Stimulated activated CD8-positive, alpha-beta memory T cell treated with anti-CD3 and anti-CD28 coated beads, Interleukin-15, amount 100 ng/mL, for 48 hours (primary cell): ENCODE measurements at places on chromosomes 1 and 21.

- DNase-seq: no peak
Observed at GRCh38 chr1:43947874-43948437, 1.2 kb downstream of the IPO13 start.

DNA sequence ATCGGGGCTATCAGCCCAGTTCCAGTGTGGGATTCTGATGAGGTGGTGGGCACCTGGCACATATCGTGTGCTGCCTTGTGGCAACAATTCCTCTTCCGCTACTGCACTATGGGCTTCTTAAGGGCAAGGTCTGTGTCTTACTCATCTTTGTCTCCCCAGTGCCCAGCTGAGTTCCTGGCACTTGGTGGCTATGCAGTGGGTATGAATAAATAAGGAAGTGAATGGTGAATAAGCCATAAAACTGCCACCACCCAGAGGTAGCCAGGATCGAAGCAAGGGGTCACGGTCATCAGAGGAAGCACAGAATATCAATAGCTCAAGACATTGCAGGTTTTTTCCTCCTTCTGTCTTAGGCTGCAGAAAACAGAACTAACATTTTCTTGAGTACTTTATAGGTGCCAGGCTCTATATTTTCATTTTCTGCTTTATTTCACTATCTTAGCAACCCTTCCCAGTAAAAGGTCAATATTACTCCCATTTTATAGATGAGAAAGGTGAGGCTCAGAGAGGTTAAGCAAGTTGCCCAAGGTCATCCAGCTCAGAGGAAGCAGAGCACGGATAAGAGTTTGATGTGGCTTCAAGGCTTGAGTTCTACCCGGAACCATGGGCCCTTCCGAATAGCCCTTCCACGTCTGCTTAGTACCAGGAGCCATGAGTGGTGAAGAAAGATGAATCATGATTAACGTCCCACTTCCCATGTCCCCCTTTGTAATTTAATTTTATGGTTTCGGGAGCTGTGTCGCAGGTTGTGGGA lies 10.2 kb downstream of the C1orf94 start:
- no peak for DNase-seq

DNA sequence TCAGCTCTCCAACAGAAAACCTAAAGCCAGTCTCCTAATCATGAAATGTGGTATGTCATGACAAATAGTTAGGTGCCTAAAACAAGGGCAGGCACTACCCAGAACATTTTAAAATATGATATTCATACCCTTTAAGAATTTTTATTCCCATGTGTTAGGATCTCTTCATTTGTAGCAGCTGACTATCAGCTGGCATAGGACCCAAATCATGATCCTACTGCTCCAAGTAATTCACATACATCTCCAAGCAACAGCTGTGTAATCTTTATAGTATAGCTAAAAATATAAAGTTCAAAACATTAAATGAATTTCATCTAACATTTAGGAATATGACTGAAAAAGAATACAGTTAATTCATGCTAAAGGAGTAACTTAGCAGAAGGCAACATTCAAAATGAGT lies 57.5 kb downstream of the ENAH start:
- DNase-seq: no peak

DNA sequence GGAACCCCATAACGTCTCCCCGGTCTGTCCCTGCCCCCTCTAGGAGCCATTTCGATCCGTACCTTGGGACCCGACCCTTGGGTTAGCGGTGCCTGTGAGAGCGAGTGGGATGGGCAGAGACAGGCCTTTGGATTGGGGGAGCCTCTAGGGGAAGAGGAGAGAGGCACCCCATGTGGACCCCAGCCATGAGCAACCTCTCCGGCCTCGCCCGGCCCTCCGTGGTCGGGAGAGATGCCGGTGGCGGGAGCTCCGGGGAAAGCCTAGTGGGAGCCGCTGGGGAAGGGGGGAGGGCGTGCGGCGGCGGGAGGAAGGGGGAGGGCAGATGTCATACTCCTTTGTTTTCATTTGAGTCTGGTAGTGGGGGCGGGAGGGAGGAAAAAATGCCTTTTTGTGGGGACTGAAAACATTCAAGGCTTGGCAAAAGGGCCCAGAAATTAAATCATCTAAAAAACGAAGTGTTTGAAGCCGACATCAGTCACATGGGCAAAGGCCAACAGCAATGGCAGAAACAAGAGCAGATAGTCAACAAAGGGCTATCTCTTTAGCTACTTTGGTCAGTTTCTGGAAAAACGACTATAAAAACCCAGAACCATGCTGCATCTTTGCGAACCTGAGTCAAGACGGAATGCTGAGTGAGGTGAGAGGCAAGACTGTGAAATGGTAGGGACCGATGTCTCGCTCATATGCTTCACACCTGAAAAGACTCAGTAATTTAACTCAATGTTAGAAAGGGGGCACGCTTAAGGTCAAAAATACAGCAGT lies 758 bp downstream of the PTBP2 start:
- DNase-seq: peak; percentile 37

- no peak for DNase-seq
Observed at GRCh38 chr1:67060811-67061218, 6.9 kb upstream of the SLC35D1 start.

GRCh38 chr1:66791621-66792610 lies 9.2 kb downstream of the INSL5 start:
- no peak for DNase-seq

GRCh38 chr1:204475656-204476432 lies 18.8 kb downstream of the PIK3C2B start:
- no peak for DNase-seq

DNA sequence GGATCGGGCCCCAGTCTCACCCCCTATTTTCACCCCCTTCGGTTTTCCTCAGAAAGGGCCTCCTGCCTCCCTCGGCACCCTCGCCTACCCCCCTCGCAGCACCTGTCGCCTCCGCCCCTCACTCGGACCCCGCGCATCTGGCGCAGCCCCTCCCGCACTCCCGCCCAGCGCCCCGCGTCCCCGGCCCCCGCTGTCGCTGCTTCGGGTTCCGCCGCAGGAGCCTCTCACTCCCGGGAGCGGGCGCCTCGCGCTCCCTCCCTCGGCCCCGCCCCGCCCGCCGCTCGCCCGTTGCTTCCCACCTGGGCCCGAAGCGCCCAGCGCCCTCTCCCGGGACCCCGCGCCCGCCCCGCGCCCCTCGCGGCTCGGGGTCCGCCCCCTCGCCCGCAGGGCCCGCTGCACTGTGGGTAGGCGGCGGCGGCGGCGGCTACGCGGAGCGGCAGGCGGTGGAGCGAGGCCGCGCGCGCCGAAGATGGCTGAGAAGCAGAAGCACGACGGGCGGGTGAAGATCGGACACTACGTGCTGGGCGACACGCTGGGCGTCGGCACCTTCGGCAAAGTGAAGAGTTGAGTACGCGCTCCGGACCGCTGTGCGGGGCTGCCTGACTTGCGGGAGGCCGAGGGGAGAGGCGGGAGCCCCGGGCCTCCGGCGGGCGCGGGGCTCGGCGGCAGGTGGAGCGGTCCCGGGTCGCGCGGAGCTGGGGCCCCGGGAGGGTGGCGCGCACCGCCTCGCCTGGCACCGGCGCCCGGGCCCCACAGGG lies at the start of gene PRKAA2:
PRKAA2 (plus strand) TSS at position 396 of the 758 bp plus-strand sequence; CDS start at position 470, 74 bp downstream.
- no peak for DNase-seq

DNA sequence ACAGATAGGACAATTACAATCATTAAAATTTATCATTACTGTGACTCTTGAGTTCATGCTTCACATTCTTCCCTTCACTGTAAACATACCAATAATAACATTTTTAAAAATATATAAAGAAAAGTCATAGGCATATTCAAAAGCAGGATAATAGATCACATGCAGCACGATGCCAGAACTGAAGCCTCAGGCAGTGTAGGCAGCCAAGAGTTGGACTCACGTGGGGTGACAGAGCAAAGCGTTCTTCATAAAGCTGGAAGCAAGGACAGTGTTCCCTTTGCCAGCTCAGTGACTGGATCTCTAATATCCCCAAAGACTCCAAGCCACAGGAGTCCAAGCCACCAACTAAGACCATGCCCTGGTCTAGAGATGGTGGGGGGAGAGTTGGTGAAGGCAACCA lies 77.7 kb downstream of the ODF2L start:
- DNase-seq: no peak

DNA sequence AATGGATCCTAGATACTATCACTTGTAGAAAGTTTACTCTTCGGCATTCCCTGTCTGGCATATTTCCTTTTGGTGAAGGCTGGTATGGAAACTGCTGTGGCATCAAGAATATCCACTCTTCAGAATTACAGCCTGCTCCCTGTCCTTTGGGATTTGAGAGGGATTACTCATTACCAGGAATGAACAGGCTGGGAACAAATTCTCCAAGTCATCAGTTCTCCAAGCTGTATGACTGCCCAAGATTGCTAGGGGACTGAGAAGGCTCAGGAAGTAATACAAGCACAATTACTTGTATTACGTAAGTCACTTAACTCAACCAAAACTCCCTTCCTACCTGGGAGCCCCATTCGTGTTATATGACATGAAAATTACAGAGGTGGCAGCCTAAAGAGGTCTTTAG lies 49.6 kb downstream of the CD58 start:
- no peak for DNase-seq

GRCh38 chr1:180501865-180502360 lies 464 bp downstream of the ACBD6 start:
- DNase-seq: peak; percentile 17

GRCh38 chr21:14095056-14095455 lies 115.7 kb downstream of the LIPI start:
- DNase-seq: no peak

GRCh38 chr1:27132147-27132546 lies 22.8 kb downstream of the SLC9A1 start:
- no peak for DNase-seq

DNA sequence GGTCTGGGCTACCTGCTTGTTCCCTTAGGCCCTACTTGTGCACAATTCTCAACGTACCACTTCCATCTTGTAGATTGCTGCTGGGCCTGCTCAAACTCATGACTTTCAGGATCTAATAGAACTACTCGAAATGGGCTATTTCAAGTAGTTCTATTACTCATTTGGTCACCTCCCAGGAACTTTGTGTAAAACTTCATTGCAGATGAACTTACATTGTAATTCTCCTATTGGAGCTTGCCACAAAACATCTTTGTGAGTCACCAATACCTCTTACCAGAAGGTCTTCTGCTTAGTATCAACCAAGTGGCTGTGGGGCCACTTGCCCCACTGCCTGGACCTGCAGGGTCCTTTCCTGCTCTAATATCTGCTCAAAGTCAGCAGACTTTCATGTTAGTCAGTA lies 10.7 kb upstream of the MYOCOS start:
- no peak for DNase-seq

GRCh38 chr1:30840904-30841598 lies 67.5 kb downstream of the SDC3 start:
- DNase-seq: no peak

DNA sequence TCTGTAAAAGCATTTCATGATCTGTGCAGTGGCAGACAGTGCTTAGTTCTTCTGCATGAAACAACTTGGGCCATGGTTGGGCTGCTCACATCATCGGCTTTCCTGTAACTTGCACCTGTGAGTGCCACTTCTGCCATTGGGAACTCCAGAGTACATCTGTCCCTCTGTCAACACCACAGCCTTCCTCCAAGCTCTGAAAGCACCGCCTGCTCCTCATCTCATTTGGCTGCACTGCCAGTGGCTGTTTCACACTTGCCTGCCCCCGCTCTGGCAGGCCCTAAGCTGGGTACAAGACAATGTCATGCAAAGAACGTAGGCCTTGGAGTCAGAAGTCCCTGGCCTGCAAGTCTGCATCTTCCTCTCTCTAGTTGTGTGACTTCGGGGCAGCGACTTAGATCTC lies 46.4 kb downstream of the DDX20 start:
- DNase-seq: no peak
